ENCODE measurements at places on chromosomes 6 and 20.

- DNase-seq: no peak
Measured at GRCh38 chr6:56677559-56677958, 34.9 kb upstream of the DST start.

GRCh38 chr6:146154197-146154596, 125.3 kb downstream of the GRM1 start:
- no peak for DNase-seq

- DNase-seq: no peak
Measured at GRCh38 chr20:33180169-33180568, 12.2 kb downstream of the BPIFA2 start.

GRCh38 chr20:16004108-16004854, 569.0 kb downstream of the KIF16B start:
- no peak for DNase-seq

DNA sequence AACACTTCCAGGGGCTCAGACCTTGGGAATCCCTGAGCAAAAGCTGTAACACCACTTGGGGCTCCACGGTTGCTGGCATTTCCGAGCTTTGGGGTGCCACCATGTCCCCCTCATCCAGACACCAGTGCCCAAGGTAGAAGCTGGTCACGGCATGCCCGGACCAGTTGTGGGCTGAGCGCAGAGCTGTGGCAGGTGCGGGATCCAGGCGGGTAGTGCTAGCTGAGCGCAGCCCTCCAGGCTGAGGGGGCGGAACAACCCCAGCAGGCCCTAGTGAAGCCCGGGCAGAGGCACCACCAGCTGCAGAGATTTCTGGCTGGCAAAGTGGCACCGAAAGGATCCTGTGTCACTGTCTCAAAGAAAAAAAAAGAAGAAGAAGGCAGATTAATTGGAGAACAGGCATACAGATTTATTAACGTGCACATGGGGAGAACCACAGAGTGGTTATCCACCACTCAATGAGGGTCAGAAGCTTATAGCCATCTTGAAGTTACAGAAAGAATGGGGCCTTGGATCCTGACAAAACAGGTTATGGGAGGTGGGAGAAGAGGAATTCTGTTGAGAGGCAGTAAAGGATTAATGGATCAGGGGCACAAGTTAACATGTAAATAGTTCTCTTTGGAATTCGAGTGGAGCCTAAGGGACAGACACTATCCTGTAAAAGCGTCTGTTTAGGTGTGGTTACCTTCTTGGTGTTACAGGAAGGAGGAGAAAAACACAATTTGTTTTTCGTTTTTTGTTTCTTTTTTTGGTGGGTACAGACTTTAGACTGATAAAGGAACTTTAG, 107.5 kb downstream of the CD24 start:
- DNase-seq: no peak

DNA sequence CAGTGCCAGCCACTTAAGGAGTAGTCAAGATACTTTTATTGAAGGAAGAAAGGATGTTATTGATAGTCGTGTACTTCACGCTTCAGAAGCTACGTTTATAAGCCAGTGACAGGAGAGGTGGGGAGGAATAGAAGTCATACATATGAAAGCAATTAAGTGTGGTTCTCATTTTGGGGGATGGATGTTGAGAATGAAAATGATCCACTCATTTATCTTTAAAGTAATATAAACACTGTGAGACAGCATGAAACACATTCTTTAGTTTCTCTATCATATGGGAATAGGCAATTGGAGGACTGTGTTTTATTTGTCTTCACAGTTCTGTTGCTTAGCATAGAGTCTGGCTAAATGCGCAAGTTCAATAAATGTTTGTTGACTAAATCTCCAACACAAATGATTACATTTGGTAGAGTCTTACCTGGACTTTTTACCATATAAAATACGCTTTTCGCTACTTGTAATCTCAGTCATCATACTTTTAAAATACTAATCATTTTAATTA, 35.2 kb downstream of the AK9 start:
- no peak for DNase-seq

DNA sequence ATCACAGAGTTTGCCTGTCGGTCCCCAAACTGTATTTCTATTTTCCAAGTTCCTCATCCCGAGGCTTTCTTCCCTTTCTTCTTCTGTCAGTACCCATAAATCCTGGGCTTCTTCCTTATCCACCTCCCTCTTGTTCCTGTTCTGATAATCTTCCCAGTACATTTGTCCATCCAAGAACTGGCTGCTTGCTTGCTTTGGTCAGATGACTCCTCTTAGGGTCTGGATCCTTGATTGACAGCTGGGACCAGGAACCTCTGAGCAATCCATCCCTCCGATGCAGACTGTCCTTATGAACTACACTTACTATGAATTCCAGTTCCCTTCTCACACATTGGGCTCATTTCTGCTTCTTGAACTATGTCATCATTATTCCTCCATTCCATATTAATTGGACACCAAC, 275.3 kb upstream of the CITED2 start:
- no peak for DNase-seq

GRCh38 chr20:50392138-50392866, 117.9 kb upstream of the PTPN1 start:
- DNase-seq: no peak

DNA sequence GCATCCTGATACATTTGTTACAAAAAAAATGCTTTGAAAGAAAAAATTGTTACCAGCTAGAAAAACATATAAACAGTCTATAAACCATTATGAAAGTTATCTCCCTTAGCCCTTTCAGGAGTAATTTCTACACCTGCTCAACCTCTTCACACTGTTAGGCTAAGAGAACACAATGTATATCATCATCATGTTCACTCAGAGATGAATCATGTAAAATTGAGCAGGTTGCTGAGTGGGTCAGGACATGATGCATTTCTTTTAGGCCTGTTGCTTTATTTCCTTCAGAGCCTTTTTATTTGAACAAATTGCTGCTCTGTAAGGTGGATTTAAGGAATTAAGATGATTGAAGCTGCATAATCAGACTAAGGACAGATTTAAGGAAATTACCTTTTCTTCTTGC, 531.3 kb upstream of the MAN1A1 start:
- no peak for DNase-seq

GRCh38 chr6:34350934-34351217, 41.6 kb downstream of the NUDT3 start:
- DNase-seq: no peak

- DNase-seq: peak; percentile 68
Measured at GRCh38 chr6:33297956-33298772, 578 bp downstream of the RGL2 start.

DNA sequence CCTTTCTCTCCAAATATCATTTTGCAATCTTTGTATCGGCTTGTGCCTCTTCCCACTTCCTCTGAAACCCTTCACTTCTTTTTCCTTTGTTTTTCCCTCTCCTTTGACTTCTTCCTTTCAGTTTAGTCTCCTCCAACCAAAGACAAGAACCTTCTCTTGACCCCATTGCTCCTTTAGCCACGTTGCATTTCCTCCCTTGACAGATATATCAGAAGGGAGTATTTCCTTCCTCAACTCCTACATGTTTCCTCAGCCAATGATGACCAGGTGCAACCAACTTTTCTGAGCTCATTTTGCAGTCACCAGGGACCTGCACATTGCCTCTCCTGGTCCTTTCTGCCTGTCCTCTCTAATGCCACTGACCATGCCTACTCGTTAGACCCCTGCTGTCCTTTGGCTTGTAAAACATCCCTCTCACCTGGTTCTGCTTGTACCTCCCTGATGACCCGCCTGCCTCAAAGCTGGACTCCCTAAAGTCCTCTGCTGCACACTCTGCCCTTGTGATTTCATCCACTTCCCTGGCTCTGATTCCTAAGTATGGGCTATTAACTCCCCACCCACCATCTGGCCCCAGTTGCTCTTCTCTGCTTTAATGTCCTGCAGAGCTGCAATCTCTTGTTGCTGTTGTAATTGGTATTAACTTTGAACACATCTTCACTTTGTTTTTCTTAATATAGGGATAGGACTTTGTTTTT, 27.4 kb downstream of the SLC22A16 start:
- DNase-seq: no peak

- DNase-seq: no peak
Measured at GRCh38 chr6:155260686-155261085, 3.1 kb upstream of the CLDN20 start.

- no peak for DNase-seq
Measured at GRCh38 chr6:35128496-35128895, 12.6 kb downstream of the TCP11 start.
